ENCODE measurements at places on chromosomes 7 and 10.

- no peak for DNase-seq
Observed at GRCh38 chr10:123891144-123892071, at the start of gene CPXM2. Gene CPXM2 (minus strand): TSS chr10:123891807. CDS start chr10:123891659, 148 bp downstream.

GRCh38 chr7:130037703-130038102 lies 13.5 kb downstream of the ZC3HC1 start:
- DNase-seq = no peak

- DNase-seq = no peak
Observed at GRCh38 chr10:25117757-25118156, 57.0 kb upstream of the GPR158 start.

GRCh38 chr7:3338161-3338560 lies 37.1 kb downstream of the SDK1 start:
- no peak for DNase-seq

DNA sequence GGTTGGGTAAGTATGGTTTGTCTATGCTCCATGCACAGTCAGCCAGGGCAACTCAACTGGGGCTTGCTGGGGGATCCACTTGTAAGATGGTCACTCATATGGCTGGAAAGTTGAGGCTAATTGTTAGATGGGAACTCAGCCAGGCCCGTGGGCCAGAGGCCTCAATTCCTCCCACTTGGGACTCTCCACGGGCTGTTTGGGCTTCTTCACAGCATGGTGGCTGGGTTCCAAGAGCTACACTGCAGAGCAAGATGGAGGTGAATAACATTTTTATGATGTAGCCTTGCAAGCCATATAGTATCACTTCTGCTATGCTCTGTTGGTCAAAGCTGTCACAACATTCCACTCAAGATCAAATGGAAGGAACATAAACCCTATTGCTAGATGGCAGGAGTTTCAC lies 39.2 kb downstream of the ELMO1 start:
- no peak for DNase-seq

- DNase-seq = no peak
Observed at GRCh38 chr10:76043261-76043660, 611.8 kb downstream of the LRMDA start.

DNA sequence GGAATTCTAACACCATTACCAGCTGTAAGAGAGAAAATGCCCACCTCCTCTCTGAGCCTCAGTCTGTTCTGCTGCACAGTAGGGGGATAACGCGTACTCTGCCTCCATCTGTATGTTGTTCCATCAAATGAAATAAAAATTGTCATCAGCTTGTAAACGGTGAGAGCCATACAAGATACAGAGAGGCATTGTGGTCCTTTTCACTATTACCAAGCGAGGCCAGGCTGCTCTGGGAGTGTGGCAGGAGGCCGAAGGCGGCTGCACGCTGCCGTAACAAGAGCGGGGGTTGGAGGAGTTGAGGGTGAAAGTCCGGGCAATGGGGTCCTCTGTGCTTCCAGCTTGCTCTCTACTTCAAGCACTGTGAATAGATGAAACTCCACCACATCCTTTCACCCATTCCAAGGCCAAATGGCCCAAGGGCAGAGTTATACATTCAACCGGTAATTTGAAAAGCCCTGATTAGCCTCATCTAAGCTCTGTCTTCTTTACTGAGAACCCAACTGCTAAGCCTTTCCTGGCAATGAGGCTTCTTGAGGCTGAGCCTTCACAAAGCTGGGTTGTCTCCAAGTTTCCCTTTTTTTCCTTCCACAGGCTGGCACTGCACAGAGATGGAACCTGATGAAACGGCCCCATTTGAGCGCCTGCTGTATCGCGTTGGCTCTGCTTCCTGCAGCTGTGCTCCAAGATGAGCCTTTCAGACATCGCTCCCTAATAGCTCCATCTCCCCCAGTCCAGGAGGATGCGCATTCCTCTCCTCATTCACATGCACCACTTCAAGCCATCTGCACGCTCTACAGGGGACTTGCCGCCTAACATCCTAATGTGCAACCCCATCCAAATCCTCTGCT lies 47.2 kb downstream of the PYROXD2 start:
- no peak for DNase-seq

DNA sequence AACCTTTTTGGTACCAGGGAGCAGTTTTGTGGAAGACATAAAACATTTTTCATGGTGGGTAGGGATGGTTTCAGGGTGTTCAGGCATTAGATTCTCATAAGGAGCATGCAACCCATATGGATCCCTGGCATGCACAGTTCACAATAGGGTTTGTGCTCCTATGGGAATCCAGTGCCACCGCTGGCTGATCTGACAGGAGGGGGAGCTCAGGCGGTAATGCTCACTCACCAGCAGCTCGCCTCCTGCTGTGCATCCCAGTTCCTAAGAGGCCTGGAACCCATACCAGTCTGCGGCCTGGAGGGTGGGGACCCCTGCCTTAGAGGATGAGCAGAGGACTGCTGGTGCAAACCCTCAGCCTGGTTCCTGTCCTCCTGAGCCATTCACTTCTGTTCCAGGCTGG lies 561.7 kb downstream of the SDK1 start:
- no peak for DNase-seq

GRCh38 chr7:41964849-41965745 lies 262.2 kb upstream of the INHBA start:
- no peak for DNase-seq

- no peak for DNase-seq
Observed at GRCh38 chr7:63029207-63029522, 969.5 kb upstream of the ZNF722 start.

- DNase-seq = no peak
Observed at GRCh38 chr7:150940431-150941102, 37.6 kb downstream of the KCNH2 start.

DNA sequence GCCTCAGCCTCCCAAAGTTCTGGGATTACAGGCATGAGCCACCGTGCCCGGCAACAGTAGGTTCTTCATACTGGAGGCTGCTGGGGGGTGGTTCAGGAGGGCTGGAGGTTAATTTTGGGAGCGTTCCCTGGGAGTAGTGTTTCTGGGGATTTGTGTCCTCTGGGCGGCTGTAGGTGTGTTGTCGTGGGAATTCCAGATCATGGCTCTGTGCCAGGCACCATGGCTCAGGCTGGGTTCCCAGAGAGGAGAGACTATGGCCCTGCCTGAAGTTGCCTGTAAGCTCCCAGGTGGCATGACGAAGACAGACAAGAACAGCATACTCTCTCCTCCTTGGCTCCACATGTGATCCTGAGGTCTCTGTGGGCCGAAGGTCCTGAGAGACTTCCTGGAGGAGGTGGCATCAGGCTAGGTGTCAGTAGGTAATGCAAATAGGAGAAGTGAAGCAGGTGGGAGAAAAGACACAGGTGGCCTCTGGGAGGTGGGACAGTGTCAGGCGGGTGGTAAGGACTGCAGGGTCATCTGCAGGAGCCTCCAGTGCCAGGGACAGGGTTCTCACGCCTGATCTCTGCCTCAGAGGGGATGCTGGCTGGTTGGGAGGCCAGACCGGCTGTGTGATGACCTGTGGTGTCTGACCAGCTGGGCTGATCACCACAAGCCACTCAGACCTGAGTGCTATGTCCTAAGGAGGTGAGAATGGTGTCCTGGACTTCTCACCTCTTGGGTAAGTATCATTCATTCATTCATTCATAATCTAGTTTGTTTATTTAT lies 18.7 kb downstream of the CLIP2 start:
- no peak for DNase-seq

- DNase-seq = peak; percentile 42
Observed at GRCh38 chr7:47601119-47601880, 19.4 kb upstream of the TNS3 start.

GRCh38 chr7:128830231-128831177 lies at the start of gene FLNC:
Gene FLNC (plus strand): TSS chr7:128830406. CDS start chr7:128830638, 232 bp downstream.
- DNase-seq = peak; percentile 26

GRCh38 chr7:81333004-81333403 lies 414.2 kb upstream of the SEMA3C start:
- DNase-seq = no peak

- DNase-seq = peak; percentile 61
Observed at GRCh38 chr10:91759581-91759986, 38.6 kb upstream of the TNKS2 start.

DNA sequence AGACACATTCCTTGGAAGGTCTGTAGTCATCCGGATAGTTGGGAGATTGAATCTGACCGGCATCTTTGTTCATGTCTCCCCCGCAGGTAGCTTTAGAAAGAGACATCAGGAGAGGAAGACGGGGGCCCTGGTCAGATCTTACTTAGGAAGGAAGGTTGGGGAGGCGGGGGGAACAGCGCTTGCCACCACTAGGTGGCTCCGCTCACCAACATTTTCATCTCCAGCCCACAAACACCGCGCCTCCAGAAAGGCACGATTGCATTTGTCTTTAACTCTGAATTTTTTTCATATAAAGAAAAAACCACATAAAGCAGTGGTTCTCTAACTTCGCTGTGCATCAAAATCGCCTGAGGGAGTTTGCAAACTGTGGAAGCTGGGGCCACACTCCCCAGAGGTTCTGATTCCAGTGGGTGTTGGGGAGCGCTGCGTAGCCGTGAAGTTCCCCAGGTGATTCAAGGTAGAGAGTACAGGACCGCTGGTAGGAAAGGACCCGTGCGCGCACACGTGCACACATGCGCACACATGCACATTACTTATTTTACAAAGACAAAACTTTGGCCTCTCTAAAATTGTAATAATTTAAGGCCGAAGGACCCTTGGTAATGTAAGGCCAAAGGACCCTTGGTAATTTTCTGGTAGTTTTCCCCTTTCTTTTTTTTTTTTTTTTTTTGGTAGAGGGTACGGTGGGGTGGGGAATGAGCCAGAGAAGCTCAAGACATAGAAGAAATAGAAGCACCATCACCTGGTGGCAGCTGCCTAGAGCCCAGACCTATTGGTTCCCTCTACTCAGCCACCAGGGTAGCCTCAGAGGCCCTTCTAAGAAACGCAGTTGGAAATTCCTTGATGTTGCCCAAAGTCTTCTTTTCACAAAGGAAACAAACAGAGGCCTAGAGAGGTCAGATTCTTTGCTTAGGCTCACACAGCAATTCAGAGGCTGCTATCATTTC lies 37.4 kb upstream of the OPALIN start:
- DNase-seq = peak; percentile 49

All from SW480 (cell line).